Esophagus squamous epithelium (tissue), 5 donors: ENCODE measurements at places on chromosomes 11 and 22.

DNA sequence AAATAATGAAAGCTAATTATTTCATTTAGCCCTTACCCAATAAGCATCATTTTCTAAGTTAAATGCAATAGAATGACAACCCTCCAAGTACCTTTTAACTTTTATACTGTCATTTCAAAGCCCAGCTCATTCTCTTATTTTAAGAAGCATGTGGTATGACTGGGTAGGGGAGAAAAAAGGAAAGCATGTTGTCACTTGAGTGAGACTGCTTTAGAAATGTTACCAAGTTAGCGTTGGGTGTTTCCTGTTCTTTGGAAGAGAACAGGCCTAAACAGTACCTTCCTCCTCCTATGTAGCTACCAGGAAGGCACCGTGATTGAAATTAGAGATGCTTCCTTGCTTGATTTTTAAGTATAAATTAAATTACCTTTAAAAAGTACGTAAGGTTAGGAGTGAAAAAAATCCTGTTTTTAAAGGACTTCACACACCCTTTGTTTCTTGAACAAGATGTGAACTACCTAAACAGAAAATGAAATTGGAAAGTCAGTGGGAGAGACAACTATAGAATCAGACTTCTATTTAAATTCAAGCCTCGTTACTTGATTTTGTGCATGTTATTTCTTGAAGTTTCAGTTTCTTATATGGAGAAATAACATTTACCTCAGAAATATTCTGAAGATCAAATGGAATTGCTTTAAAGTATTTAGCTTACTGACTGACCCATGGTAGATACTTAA lies 741 bp upstream of the CNTF start:
- no peak for DNase-seq

GRCh38 chr11:111429066-111429506 lies 50.0 kb upstream of the POU2AF1 start:
- no peak for DNase-seq

- no peak for DNase-seq
Measured at GRCh38 chr22:38700270-38700788, 414 bp downstream of the JOSD1 start.

GRCh38 chr22:24826710-24827285 lies 20.8 kb downstream of the SGSM1 start:
- no peak for DNase-seq

- DNase-seq: no peak
Measured at GRCh38 chr22:49838771-49839717, 11.4 kb upstream of the BRD1 start.

- no peak for DNase-seq
Measured at GRCh38 chr11:7892840-7893254, 38.2 kb downstream of the OR10A6 start.

- no peak for DNase-seq
Measured at GRCh38 chr11:109654091-109654490, 232.1 kb downstream of the C11orf87 start.
